ENCODE measurements at places on chromosomes 12 and 14.
A peak's percentile ranks its signal among the peaks of the same experiment; 100 is the strongest.

DNA sequence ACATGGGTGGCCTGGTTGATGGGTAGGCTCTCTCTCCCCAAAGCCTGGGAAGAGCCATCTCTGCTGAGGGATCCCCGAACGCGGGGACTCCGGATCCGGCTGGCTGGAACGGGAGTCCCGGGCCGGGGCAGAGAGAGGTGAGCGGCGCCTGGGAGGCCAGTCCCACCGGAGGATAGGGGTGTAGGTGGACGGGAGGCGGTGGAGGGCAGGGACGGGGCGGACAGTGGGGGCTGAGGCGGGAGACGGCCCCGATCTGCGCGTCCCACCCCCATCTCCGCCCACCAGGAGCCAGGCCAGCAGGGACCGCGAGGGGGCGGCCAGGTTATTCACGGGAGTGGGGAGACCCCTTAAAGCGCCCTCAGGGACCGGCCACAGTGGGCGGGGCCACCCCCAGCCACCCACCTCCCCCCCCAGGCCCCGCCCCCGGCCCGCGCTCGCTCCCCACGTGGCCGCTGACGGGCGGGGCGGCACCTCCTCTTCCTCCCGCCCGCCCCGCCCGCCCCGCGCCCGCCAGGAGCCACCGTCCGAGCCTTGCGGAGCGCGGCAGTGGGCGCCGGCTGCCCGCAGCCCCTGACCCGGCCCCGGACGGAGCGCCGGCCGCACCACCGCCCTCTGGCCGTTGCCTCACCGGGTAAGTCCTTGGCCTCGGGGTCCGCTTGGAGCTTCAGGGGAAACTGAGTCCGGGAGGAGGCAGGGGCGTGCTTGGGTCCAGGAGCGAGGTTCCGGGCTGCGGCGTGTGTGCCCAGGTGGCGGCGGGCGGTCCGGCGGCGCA, at the start of gene INF2:
Gene INF2 (plus strand): TSS at position 510 of the 772 bp plus-strand sequence. CDS start 11,748 bp downstream, outside the sequence.
- DNase-seq = peak; percentile 62

DNA sequence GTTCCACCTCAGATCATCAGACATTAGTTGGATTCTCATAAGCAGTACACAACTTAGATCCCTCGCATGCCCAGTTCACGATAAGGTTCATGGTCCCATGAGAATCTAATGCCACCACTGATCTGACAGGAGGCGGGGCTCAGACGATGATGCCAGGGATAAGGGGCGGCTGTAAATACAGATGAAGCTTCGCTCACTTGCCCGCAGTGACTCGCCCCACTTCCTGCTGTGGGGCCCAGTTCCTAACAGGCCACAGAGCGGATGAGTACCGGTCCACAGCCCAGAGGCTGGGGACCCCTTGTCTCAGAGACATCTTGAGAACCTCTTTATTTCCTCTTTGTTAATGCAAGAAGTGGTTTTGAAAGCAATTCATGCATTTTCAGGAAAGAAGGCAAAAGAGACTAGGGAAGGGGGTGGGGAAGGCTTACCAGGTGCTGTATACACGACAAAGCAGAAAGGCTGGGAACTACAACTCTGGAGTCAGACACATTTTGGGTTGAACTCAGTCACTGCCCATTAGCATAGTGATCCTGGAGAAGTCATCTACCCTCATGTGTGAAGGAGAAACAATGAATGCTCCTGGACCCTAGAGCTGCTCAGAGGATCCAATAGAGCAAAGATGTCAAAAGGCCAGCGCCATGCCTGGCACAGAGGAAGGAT, 68.7 kb downstream of the EID3 start:
- DNase-seq = peak; percentile 63

- no peak for DNase-seq
Observed at GRCh38 chr14:69663300-69663643, 51.9 kb downstream of the SUSD6 start.

GRCh38 chr14:70685474-70686197, 43.9 kb downstream of the TTC9 start:
- no peak for DNase-seq

DNA sequence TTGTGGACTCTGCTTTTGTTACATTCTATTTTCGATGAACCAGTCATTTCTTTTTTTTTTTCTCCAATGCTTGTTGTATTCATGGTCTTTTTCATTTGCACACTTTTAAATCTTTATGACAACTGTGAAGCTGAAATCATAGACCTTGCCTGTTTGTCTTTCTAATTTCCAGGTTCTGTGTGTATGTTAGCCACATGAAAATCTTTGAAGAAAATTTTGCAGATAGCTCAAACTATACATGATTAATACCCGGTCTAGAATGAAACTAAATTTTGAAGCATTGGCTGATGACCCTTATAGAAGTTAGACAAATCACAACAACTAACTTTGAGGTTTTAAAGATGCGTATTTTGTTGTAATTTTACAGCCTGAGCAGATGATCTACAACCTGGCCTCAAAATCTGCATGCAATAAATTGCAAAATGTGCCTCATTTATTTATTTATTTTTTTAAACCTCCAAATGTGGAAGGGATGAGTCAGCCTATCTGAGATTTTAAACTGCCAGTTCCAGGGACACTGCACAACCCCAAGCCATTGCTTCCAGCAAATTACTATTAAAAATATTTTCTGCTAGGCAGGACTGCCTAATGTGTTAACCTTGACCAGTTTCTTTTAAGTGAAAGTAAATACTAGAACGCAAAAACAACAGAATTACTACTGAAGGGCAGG, 96.3 kb upstream of the NAV3 start:
- no peak for DNase-seq

DNA sequence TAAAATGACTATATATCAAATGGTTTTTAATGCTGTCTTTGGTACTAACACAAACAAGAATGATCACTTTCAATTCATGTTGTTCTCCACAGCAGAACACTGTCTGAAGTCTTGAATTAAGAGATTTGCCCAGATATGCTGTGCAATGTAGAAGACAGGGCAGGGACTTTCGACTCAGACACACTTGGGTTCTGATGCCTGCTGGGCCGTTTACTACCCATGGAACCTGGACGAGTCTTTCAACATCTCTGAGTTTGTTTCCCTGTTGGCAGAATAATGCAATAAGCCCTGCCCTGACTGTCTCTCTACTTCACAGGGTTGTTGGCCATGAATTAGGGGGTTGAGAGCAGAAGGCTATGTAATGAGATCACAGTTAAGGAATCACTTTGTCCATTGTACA, 162.6 kb upstream of the TMPO start:
- DNase-seq = no peak

- no peak for DNase-seq
Observed at GRCh38 chr12:121135320-121135719, 2.6 kb downstream of the P2RX7 start.

- DNase-seq = no peak
Observed at GRCh38 chr12:66538970-66539369, 139.9 kb downstream of the GRIP1 start.

DNA sequence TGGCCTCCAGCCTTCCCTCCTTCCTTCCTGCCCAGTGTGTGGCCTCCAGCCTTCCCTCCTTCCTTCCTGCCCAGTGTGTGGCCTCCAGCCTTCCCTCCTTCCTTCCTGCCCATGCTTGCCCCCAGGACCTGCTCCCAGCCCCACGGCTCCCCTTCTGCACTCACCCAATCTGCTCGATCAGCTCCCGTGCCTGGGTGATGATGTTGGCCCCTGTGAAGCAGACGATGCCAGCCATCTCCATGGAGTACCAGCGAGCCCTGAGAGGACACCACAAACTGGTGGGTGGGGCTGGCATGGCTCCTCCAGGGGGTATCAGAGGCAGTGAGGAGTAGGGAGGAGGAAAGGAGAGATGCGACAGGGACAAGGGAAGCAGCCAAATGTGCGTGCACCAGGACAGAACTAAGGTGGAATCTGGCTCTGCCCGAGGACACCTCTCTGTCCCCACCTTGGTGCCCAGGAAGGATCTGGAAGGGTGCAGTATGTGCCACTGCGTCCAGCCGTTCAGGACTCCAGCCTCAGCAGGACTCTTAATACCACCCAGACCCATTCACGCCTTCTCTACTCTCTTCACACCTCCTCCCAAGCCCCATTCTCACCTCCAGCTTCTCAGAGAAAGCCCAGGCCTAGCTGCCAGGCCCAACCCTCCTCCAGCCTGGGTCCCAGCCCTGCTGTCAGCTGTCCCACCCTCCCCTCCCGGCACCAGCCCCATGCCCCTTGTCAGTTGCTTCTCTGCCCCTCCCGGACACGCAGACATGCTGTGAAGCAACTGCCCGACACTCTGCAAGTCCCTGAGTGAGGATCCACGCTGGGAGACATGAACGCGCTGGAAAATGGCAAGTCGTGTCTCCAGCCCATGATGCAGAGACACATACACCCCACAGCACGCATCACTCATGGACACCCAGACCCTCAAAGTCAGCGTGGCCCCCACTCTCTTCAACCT, 22.7 kb downstream of the POLE start:
- no peak for DNase-seq

- DNase-seq = no peak
Observed at GRCh38 chr14:91392623-91393303, 24.9 kb downstream of the CCDC88C start.

GRCh38 chr14:30882431-30882830, 8.1 kb downstream of the COCH start:
- no peak for DNase-seq

Data from T-helper 1 cell (primary cell).